Colonic mucosa (tissue), 4 donors: ENCODE measurements at places on chromosomes 2 and 18. TPM values are rescaled to one million over a fixed set of nuclear protein-coding genes. Genes with fewer than 3 reads are reported as not detected.

- DNase-seq = no peak
Observed at GRCh38 chr2:31406593-31407385, 7.8 kb downstream of the XDH start.

Gene MYCN
- total RNA-seq = 1.7 TPM

DNA sequence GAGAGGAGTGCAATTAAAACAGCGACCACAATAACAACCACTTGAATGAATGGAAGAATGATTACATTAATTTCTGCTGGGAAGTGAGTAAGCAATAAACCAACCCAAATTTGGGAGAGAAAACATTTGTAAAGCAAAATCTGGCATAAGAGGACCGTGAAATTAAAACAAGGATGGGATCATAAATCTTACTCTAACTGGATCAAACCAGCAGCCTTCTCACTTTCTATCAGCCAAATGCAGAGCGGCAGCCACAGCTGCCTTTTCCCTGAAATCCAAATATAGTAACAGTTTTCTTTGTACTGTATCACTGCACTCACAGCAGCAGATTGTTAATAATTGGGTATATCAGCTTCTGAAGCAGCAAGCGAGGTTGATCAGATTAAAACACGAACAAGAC is 245.2 kb upstream of the REG3G start:
- DNase-seq = no peak

DNA sequence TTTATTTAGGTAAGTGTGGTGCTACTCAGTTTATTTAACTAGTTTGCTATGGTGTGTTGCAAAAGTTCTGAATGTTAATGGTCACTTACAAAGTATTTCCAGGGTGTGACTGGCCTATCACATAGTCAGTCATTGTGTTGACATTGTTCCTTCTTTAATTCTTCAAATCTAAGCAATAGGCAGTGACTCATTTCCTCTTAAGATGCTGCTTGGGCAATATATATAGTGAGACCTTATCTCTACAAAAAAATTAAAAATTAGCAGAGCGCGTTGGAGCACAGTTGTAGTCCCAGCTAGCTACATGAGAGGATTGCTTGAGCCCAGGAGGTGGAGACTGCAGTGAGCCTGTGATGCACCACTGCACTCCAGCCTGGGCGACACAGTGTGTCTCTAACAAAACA is 5.8 kb upstream of the CCDC88A start:
- DNase-seq = no peak

DNA sequence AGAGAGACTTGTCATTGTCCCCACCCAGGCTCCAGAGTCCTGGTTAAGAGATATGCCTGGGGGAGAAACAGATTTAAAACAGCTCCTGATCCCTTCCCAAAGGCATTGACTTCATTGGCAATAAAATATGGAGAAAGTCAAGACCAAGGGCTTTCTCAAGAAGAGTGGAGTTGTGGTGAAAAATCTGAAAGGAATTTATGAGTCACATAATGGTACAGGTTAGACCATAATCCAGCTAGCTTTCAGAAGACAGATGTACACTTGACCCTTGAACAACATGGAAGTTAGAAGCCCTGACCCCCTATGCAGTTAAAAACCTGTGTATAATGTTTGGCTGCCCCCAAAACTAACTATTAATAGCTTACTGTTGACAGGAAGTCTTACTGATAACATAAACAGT is 599.1 kb upstream of the SOX11 start:
- no peak for DNase-seq

GRCh38 chr2:218474527-218474926 is 55.6 kb downstream of the VIL1 start:
- DNase-seq = no peak

DNA sequence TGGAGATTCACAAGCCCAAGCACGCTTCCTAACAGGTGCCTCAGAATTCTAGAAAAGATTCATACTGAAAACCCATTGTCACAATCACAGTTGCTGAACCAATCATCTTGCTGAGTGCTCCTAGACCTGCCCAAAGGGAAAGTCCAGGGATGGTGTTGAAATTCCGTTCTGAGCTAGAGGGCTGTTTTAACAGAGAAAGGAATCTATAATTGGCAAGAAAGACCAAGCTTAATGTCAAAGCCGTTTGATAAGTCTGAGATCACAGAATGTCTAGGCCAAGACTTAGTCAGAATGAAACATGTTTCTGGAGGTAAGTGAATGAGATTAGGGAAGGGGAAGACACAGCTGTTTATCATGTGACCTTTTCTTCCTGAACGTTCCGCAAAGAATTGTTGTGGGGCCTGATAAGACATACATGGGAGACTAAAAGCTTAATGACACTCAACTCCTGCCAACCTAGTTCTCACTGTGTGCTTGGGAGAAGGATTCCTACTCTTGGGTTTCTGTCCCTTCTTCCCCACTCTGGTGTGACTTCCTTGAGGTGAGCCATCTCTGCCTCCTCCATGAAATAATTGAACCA is 27.5 kb downstream of the PMAIP1 start:
- DNase-seq = no peak

Gene CFAP65
- total RNA-seq = 0.05 TPM

Gene ARHGEF4
- 1.6 TPM for total RNA-seq

GRCh38 chr2:219752726-219753125 is 125.3 kb downstream of the SLC4A3 start:
- DNase-seq = no peak

GRCh38 chr2:146417942-146418341 is 1426.9 kb upstream of the ACVR2A start:
- DNase-seq = no peak

DNA sequence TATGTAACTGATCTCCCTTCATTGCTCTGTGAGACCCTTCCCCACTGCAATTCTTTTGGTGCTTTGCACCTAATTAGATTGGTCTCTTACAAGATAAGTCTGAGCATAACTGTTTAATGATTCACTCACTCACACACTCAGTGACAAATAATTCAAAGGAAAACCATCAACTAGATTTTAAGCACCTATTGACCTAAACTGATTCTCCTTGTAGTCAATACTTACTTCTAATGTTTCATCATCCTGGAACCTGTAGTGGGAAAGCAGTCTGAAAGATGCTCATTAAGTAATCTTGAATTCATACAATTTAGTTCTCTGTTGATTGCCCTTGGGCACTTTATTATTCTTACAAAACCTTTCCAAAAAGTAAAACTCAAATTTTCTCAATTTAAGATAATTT is 74.3 kb upstream of the COL5A2 start:
- no peak for DNase-seq

- no peak for DNase-seq
Observed at GRCh38 chr2:241289053-241289452, 26.4 kb downstream of the HDLBP start.

DNA sequence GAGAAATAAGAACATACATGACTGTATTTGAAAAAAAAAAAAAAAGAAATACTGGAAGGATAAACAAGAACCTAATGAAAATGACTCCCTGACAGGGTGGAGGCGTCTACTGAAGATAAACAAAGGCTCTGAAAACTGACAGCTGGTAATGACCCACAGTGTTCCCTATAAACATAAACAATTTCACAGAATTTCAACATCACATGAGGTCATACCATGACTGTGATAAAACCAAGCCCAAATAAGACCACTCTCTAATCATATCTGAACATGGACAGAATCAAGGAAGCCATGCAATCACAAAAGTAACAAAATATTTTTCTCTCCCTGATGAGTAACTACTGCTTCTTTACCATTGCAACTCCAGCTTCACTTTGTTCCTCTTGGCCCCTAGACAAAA is 159.3 kb downstream of the FAM124B start:
- DNase-seq = no peak

Gene SPTBN1
- 338 TPM for total RNA-seq

DNA sequence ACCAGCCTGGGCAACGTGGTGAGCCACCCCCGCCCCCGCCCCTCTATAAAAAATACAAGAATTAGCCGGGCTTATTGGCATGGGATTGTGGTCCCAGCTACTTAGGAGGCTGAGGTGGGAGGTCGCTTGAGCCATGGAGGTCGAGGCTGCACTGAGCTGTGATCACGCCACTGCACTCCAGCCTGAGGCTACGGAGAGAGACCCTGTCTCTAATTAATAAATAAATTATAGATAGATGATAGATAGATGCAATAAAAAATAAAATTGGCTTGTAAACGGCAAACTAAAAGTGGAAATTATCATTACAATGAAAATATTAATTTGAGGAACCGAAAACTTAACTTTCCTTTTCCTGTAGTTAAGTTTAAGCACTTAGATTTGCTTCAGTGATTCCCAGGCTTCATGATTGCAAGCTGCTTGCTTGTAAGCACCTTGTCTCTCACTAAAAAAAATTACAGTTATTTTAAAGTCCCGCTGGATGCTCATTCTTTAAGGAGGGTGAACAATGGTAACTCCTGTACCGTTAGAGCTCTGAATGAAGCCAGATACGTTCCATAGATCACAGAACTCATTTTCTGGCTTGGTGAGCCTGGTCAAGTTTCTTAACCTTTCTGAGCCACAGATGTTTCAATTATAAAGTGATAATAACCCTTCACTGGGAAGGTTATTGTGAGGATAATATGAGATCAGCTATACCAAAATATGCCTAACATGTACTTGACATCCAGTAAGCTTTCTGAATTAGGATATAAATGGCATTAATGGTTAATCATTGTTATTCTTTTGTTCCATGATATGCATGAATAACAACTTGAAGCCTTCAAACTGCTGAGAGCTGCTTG is 9.3 kb upstream of the NARS1 start:
- DNase-seq = no peak

Gene SFT2D3
- total RNA-seq = 7.5 TPM

Gene PRKD3
- 28.7 TPM for total RNA-seq

Gene IL1RL1
- 1.2 TPM for total RNA-seq

Gene ACADL
- total RNA-seq = not detected
